Activated T-cell treated with anti-CD3 and anti-CD28 coated beads, Interleukin-2, amount 50 U/mL, for 72 hours (primary cell): ENCODE measurements at places on chromosomes 7 and 10. TPM values are rescaled to one million over a fixed set of nuclear protein-coding genes. Genes with fewer than 3 reads are reported as not detected.

Gene NODAL
- not detected for total RNA-seq

Gene CXCL12
- not detected for total RNA-seq

Gene ZEB1
- 52.5 TPM for total RNA-seq

- no peak overlapping the region for H3K4me3 ChIP-seq
- peaks cover 6% of the 10 kb centered on the region for H3K4me1 ChIP-seq
- H3K36me3 ChIP-seq = peaks cover 6% of the 10 kb centered on the region
- H3K27ac ChIP-seq = no peak overlapping the region
- DNase-seq = no peak
These were observed 286.8 kb downstream of the ADK start for GRCh38 chr10:74437822-74438221.

GRCh38 chr10:117339578-117339977 lies 35.7 kb downstream of the PDZD8 start:
- H3K4me1 ChIP-seq = peaks cover 12% of the 10 kb centered on the region
- no peak overlapping the region for H3K4me3 ChIP-seq
- H3K27ac ChIP-seq = no peak overlapping the region
- H3K27me3 ChIP-seq = no peaks in the 10 kb centered on the region
- no peak for DNase-seq
- H3K36me3 ChIP-seq = peaks cover 21% of the 10 kb centered on the region

DNA sequence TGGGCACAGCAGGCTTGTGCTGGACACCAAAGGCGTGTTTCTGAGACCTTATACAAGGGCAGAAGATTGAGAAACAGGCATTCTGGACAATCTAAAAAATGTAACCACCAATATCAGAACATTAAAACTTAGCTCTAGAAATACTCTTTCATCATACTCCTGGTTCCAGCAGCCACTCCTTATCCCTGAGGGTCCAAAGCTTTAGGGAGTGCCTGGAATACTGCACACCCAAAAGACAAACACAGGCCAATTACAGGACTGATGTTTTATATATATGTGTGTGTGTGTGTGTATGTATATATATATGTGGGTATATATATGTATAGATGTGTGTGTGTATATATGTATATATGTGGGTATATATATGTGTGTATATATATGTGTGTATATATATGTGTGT lies 39.6 kb downstream of the FAM171A1 start:
- no peak overlapping the region for H3K4me3 ChIP-seq
- no peak for DNase-seq
- no peaks in the 10 kb centered on the region for H3K36me3 ChIP-seq
- H3K27ac ChIP-seq = no peak overlapping the region
- no peaks in the 10 kb centered on the region for H3K4me1 ChIP-seq

DNA sequence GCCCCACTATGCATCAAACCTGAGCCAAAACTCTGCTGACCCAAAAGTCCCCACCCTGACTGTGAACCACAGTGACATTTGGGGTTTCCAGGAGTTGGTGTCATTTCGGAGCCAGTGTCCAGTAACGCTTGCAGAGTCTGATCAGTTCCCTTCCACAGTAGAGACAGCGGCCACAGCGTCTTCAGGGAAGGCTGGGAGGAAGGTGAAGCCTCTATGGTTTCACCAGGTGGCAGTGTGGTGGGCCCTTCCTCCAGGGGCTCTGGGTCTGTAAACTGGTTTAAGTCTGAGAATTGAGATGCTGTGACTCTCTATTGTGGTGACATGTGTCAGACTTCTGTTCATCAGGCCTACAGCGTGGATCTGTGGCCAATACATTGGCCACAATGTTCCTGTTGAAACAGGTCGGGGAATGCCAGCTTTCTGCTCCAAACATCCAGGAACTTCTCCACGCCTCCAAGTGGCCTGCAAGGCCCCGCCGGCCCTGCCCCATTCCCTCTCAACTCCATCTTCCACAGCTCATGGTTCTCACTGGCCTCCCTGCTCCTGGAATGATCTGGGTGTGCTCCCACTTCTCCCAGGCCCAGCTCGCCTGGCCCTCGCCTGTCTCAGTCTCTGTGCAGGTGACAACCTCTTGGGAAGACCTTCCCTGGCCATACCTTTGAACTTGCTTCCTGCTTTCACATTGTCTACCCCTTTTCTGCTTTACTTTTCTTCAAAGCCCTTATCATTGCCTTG lies 124.5 kb upstream of the FAM20C start:
- no peak overlapping the region for H3K4me3 ChIP-seq
- no peak for DNase-seq
- no peaks in the 10 kb centered on the region for H3K27me3 ChIP-seq
- no peak overlapping the region for H3K27ac ChIP-seq
